CD8-positive, alpha-beta memory T cell (primary cell): ENCODE measurements at places on chromosomes 16 and 17.

DNA sequence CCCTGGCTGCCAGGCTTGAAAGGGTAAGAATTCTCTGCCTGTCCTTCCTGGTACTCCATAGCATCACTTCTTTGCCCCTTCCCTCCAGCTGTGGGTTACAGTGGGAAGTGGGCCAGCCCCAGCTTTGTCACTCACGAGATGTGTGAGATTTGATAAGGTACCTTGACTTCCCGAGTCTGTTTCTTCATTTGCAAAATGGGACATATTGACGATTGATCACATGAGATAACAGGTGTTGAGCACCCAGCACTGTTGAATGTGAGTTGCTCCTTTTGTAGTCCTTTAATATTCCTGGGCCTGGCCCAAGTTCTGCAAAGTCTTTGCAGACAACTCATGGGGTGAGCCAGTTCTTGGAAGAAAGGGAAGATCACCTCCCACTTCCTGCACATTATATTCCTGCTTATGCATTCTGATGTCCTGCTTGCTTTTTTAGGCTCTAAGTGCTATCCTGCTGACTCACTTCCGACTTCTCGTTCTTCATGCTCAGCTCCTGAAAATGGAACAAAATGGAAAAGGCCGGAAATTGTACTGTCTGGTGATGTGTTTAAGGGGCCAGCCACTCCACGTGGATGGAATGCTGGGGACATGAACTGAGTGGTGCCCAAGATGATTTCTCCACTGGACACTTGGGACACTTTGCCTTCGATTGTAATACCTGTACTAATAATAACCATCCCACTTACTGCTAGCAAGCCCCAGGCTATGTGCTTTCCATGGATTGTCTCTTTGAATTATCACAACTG lies 8.3 kb upstream of the NLK start:
- no peak for DNase-seq

DNA sequence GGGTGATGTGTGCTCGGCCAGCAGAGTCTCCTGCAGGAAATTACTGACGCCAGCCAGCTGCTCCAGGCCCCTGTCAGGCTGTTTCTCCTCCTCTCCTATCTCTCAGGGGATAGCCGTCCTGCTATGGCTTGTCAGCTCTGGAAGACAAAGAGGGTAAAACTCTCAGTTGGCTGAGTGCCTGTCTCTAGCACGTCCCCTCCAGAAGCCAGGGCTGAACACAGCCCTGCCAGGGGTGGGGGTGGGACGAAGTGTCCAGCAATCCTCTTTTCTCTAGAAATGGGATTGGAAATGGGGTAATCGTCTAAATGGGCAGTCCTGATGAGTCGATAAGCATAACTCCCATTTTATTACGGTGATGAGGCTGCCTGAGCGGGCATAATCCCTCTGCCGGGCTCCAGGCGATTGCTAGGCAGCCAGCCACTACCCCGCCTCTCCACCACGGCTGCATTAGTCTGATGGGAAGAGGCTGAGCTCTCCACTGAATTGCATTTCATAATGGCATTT lies 89.1 kb upstream of the GNAO1 start:
- DNase-seq: no peak

DNA sequence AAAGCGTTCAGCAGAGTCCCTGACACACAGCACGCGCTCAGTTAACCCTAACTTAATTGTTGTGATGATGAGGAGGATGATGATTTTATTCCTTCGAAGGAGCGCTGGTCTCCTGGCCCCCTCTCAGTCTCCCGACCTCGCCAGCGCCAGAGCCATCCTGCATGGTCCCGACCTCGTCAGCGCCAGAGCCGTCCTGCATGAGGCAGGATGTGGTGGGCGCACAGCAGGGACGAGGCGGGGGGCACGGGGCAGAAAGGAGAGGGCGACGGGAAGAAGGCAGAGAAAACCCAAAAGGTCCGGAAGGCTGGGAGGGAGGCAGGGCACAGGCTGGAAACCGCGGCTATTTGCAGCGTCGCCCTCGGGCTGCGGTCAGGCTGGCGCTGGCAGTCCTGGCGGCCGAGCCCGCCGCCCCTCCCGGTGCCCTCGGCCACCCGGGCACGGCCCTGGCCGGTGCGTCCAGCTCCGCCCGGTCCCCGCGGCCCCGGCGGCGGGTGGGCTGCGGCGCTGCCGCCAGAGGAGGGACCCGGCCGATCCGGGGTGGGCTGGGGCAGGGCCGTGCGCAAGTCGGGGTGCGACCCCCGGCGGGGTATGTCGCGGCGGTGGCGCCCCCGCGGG lies 3.0 kb upstream of the TAC4 start:
- DNase-seq: no peak

DNA sequence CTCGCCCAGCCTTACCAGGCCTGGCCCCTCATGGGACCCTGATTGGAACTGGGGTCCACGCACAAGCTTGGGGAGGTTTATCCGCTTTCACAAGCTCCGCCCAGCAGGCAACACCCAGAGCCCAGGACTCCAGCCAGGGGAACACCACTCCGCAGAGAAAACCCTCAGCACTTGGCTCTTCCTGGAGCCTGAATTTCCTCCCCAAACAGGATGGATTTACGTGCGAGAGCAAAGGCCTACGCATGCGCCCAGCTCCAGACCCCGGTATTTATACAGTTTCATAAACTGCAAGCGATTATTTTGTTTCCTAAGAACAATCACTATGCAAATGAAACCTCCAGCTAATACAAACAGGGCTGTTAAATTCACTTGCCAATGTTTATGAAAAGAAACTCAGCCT lies 22.8 kb downstream of the ZNF423 start:
- DNase-seq: no peak

GRCh38 chr16:55284718-55285099 lies 39.3 kb upstream of the IRX6 start:
- DNase-seq: no peak

GRCh38 chr16:29675811-29676643 lies 3.0 kb upstream of the QPRT start:
- no peak for DNase-seq

GRCh38 chr16:12311877-12312276 lies 335.3 kb downstream of the SNX29 start:
- DNase-seq: no peak

- DNase-seq: no peak
Measured at GRCh38 chr16:560204-560700, at the start of gene PRR35. Gene PRR35, plus strand, starts transcription at chr16:560394. Its CDS starts 2,901 bp downstream, at chr16:563295.

GRCh38 chr16:84851192-84852127 lies 31.7 kb downstream of the CRISPLD2 start:
- no peak for DNase-seq
